Nephron progenitor cell (in vitro differentiated cells): ENCODE measurements at places on chromosomes 6 and 20.
A peak's percentile ranks its signal among the peaks of the same experiment; 100 is the strongest.

GRCh38 chr20:44209686-44210405 lies 725 bp downstream of the OSER1 start:
- DNase-seq, result peak; percentile 65

DNA sequence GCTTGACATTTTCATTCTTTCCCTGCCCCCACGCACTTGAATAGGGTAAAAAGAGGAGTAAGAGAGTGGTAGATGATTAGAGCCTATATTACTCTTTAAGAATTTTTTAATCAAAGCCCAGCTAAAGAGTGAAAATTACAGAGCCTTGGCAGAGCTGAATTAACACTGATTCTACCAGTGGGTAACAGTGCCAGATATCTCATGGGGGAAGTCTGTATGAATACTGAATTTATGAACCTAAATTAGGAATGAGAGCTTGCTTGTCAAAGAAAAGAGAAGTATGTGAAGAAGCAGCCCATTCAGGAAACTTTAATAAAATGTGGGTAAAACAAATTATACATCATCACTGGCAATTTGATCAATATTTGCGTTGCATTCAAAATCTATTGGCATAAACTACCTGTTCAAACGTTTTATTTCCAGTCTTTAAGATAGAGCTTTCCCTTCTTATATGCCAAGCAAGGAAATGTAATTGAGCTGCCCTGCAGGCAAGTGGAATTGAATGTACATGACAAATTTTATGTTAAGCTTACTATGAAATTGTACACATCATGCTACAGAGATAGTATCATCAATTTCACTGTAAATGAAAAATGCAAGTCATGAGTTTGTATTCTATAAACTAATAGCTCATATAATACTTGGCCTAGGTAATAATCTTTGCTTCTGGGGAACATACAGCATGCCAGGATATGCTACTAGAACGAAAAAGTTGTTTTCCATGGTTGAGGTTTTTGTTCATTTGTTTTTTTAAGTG lies 14.5 kb downstream of the SOBP start:
- DNase-seq, result no peak

DNA sequence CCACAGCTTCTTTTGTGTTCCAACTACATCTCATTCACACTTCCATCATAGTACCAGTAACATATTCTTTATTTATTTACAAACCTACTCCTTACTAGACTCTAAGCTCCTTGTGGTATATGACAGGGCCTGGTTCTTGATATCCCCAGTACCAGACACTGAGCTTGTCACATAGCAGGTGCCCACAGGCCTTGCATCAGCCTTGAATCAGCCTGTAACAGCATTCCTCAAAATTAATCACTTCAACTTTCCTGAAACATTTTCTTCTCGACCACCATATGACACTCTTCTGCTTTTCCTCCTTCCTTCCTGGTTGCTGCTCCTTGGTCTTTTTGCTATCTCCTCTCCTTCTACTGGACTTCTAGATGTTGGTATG lies 24.7 kb upstream of the SRPK1 start:
- DNase-seq, result no peak

DNA sequence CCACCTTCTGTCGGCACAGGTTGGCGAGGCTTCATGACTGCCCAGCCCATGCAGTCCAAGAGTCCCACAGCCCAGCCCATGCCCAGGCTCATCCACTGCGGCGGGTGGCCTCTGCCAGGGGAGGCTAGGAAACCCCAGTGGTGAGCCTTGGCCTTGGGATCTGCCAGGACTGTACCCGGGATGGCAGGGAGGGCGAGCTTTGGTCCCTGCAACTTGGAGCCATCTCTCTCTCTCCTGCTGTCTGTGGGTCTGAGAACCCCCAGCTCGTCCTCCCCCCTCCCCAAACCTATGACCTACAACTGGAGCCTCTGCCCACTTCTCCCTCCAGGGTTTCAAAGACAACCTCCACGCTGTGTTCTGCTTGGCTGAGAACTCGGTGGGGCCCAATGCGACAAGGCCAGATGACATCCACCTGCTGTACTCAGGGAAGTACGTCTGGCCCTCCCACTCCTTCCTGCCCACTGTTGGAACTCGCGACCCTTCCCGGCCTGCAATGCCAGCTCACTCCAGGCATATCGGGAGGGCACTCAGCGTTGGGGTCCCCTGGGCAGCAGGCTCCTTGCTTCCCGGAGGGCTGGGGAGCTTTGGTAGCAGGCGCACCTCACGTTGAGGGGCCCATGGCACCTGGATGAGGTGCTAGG lies 19.7 kb downstream of the NPEPL1 start:
- DNase-seq, result no peak

DNA sequence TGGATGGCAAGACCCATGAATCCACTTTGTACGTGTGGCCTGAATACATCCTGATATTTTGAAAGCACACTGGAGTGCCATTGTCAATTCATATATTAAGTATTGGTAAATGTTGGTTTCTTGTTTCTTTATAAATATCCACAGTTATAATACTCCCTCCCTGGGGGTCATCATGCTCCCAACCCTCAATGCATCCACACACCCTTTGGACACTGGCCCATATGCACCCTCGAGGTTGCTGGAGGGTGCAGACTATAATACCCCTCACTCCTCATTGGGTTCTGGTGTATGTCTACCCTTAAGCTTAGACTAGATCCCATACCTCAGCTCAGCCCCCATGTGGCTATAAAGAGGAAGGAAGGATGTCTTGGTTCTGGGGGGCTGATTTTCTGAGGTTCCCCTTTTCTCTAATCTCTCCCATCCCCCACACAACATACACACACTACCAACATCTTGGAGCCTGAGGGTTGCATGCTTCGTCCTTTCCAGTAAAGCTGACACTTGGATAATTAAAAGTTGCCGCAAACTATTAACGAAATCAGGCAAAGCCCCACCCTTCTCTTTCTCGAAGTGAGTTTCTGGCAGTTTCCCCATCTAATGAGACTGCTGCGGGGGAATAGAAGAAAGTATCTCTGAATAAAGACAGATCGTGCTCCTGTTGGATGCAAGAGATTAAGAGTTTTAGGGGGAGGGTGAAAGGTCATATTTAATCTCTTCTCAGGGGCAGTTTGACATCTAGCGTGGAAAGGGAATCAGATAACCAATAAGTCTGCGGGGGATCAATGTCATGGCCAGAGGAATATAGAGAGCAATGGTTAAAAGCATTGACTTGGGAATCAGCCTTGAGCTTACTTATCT lies 7.4 kb downstream of the PIM1 start:
- no peak for DNase-seq

DNA sequence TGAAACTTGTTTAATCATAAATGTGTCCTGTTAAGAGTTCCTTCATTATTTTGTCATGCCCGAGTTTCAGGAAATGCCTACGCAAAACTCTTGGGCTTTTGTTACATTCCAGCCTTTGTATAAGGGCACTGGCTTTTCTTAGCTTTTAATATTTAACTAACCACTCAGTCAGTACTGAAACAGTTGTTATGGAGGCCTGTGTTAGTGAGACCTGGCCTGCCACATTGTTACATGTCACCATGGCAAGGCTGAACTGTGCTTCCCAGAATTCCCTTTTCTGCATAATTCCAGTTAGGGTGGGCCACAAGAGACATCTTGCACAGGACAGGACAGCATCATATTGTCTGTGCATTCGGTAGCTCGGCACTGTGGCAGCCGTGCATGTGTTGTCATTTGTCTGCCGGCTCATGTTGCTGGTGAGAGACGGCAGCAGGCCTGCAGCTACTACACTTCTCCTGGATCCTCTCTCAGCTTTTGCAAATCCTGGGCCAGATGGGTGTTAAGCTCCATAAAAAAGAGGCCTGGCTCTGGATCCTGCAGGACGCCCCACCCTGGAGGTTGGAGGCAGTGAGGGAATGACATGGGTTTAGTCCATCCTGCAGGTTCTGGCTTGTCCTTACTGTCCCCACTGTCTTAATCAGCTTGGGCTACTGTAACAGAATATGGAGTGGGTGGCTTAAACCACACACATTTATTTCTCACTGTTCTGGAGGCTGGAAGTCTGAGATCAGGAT lies 128.8 kb upstream of the DTNBP1 start:
- DNase-seq, result no peak

GRCh38 chr20:12644461-12644860 lies 364.3 kb upstream of the SPTLC3 start:
- DNase-seq, result no peak

- DNase-seq, result no peak
Measured at GRCh38 chr6:101435038-101435437, 41.5 kb downstream of the GRIK2 start.

- no peak for DNase-seq
Measured at GRCh38 chr20:25695532-25696370, 902 bp downstream of the ZNF337 start.

DNA sequence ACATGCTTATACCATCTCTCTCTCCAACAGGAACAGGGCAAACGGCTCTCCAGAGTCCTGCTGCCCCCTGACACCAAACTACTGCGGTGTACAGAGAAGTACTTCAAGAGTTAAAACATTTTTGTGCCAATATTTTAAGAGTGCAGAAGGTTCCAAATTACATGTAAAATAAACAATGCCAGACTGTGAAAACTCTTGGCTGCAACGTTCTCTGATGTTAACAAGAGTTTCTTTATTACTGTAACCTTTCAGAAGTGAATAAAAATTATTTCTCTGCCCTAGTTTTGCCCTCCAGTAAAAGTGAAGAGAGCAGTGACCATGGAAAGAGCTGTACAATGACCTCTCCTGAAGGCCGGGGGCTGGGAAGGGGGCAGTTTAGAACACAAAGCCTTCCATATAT lies 41.4 kb upstream of the FAM83C start:
- no peak for DNase-seq

DNA sequence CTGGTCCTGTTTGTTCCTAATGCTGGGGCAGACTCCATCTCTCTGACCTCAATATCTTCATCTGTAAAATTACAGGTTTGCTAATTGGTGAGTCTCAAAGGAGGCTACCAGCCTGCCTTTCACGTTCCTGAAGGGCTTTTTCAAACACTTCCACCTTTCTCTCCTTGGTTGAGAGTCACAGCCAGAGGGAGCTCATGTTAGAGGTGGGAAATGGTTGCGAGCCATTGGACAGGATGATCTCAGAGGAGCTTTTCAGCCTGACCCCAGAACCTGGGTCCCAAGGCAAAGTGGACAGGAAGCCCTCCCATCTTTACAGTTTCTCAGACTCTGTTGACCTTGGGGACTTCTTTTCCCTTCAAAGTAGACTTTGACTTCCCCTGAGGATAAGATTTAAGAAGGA lies 37.6 kb downstream of the NDUFAF5 start:
- DNase-seq, result no peak

- DNase-seq, result no peak
Measured at GRCh38 chr20:1712634-1713624, 55.4 kb upstream of the SIRPG start.

- DNase-seq, result no peak
Measured at GRCh38 chr6:108946695-108947094, 98.5 kb downstream of the ARMC2 start.

DNA sequence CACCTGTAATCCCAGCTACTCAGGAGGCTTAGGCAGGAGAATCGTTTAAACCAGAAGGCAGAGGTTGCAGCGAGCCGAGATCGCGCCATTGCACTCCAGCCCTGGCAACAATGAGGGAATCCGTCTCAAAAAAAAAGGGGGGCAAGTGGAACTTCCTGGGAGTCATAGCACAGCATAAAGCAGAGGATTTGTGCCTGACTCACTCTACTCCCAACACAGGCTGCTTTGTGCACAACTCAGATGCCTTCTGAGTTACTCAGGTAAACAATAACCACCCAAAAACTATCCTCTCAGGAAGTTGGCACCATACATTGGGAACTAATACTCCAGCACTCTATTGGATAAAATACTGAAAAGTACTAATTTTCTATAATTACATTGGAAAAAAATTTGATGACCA lies 2.5 kb upstream of the TMEM244 start:
- no peak for DNase-seq

GRCh38 chr6:147991961-147992360 lies 350.7 kb upstream of the SASH1 start:
- DNase-seq, result no peak

GRCh38 chr20:33709905-33710541 lies 10.1 kb downstream of the PXMP4 start:
- DNase-seq, result no peak

GRCh38 chr20:48060841-48061720 lies 275.8 kb upstream of the SULF2 start:
- DNase-seq, result no peak

DNA sequence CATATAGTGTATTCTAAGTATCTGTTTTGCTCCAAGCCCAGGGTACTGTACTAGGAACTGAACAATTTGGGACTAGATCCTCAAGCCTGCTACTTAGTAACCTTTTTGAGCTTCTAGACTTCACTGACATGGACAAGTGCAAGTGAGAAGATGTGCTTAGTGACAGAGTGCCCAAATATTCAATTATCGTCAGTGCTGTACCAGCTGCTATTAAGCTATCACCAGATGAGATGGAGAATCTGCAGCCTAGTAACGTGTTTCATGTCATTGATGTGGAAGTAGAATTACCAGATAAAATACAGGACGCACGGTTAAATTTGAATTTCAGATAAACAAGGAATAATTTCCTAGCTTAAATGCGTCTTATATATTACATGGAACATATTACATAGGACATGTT lies 218.3 kb downstream of the ARID1B start:
- DNase-seq, result no peak

GRCh38 chr20:4439461-4439860 lies 282.2 kb upstream of the PRND start:
- no peak for DNase-seq

DNA sequence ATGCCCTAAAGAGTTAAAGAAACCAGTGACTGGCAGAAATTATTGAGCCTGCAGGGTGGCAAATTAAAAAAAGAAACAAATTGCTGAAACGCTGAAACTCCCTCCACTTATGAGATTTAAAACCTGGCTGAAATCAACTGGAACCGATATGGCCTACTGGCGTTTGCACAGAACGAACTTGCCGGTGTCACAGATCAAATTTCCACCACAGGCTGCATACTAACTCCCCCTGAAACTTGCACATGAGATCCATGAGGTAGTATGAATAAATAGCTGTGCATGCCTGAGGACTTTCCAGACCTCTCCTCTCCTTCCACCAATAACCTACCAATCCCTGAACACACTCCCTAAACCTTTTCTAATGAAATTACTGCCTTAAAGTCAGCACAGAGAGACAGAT lies 150.4 kb downstream of the RNGTT start:
- no peak for DNase-seq

DNA sequence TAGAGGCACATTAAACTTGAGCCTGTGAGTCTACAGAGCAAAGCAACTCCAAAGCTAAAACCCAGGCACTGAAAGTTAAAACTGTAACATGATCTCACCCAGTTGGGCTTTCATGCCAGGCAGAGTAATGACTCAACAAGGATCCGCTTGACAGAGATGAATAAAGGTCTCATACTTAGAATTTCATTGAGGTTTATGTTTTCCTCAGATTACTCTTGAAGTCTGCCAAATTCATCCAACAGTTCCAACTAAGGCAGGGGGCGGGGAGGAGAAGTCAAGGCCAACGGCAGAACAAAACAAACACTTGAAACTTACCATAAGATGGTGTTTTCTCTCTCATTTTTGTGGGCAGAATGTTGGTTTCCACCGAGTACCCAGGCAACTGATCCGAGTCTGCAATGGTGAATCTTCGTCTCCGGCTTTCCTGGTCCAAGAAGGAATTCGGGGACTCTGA lies 54.0 kb upstream of the IPCEF1 start:
- peak; percentile 11 for DNase-seq
